ENCODE measurements at places on chromosomes 7 and 10.

DNA sequence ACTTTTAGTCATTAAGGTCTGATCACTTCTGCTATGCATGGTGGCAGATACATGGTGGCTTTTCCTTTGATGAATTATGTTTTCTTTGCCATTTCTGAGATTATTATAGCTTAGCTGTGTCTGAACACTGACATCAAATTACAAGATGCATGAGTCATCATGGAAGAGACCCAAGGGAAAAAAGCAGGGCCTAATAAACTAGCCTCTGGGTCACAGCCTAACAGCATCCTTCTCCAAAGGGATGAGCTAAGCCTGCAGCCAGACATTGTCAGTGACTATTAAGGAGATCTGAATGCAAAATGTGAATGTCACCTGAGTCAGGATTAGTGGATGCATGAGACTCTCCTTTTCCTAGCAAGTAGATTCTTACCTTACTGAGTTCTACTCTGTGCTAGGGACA is 19.1 kb upstream of the OGDHL start:
- no peak for DNase-seq

GRCh38 chr10:88289342-88289741 is 293.8 kb downstream of the RNLS start:
- no peak for DNase-seq

GRCh38 chr10:133309720-133310398 is 1.1 kb downstream of the ZNF511 start:
- DNase-seq = no peak

GRCh38 chr7:143285470-143285778 is 666 bp downstream of the TMEM139 start:
- no peak for DNase-seq

GRCh38 chr7:71661671-71662224 is 529.8 kb downstream of the GALNT17 start:
- DNase-seq = no peak

- DNase-seq = no peak
Observed at GRCh38 chr10:25696013-25696708, 237.9 kb upstream of the MYO3A start.

DNA sequence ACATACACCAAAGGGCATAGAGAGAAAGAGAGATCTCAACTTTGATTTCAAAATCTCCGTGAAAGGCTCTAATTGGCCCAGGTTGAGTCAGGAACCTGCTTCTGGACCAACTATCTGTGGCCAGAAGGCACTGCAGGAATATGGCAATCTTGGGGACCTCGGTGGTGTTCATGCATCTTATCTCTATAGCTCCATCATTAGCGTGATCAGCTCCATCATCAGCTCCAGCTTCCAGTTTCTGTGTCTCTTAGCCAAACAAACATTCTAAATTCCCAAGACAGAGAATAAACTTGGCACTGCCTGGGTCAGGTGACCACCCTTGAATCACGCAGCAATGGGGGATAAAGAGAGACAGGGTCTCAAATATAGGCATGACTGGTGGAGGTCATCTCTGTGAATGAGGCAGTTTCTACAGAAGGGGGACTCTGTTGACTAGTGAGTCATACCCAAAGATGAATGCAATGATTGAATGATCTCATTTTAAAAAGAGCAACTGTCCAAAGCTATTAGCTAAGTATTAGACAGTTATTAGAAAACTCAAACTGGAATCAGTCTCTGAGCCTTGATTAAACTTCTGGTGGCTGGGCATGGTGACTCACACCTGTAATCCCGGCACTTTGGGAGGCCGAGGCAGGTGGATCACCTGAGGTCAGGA is 5.4 kb upstream of the NRF1 start:
- DNase-seq = no peak

DNA sequence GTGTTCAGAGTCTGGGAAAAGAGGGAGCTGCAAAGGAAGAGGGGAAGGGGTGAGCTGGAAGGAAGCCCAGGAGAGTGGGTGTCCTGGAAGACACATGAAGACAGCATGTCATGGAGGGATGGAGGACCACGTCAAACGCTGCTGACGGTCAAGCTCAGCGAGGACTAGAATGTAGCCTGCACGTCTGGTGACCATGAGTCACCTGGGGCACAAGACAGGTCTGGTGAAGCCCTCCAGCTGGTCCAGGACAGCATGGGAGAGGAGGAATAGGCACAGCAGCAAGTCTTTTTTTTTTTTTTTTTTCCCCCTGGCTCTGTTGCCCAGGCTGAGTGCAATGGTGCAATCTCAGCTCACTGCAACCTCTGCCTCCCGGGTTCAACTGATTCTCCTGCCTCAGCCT is 19.6 kb upstream of the AMZ1 start:
- DNase-seq = no peak

GRCh38 chr10:31745612-31746376 is 182.8 kb downstream of the ARHGAP12 start:
- no peak for DNase-seq

- DNase-seq = no peak
Observed at GRCh38 chr7:29302666-29303395, 108.3 kb downstream of the CHN2 start.

- no peak for DNase-seq
Observed at GRCh38 chr7:6553448-6554044, 2.3 kb upstream of the GRID2IP start.

DNA sequence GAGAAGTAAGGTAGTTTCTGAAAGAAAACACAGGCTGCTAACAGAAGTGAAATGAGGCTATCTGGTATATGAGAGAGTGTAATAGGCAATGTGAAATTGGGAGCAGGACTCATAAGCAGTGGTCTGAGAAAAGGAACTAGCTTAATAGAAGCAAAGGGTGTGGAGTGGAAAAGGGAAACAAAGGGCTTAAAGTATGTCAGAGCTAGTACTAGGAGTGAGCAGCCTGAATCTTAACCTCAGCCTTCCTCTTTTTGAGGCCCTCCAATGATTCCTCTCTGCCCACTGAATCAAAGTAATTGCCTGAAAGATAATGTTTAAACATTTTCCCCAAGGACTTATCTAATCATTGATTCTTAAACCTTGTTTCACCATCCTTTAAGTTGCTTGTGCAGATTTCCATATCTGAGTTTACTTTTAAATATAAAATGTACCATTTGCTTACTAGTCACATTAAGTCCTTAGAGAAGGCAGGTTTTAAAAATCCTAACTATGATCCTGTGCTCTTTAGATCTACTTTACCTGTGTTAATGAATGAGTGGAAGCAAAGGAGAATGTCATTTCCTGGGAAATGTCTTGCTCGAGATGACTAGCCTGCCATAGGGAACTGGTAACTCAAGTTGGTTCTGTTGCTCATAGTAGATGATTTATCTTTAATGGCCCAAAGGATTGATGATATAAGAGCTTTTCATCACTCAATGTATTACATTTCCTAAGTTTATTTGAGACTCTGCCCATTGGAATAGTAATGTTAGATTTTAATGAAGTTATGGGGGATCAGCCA is 155.0 kb downstream of the SKAP2 start:
- no peak for DNase-seq

GRCh38 chr10:11661441-11661840 is 50.0 kb upstream of the USP6NL start:
- no peak for DNase-seq

DNA sequence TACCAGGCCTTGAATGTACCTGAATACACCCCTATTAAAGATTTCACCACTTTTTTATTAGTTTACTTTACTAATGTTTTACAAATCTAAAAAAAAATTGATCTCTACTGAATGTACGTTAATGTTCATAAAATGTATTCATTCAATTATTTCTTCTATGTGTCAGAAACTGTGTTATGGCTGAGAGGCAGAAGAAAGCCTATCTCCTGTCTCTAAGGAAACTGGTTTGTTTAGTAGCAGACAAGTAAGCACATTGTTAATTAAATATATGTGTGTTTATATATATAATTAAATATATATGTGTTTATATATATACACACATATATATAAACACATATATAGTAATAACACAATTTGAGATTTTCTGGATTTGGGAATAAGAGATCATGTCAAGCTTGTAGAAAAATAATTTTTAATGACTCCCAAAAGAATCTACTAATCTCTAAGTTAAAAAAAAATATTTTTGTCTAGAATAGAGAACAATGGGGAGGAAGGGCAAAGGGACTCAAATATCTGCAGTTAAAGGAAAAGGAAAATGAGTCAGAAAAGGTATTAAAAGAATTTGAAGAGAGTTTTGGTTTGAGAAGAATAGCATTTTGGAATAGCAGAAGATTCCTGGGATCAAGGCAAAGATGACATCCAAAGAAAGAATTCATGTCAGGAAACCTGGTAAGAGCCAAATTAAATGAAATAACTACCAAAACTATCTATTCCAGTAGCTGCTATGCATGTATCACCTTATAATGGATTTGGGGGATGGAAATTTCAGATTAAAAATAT is 92.1 kb downstream of the CH25H start:
- DNase-seq = no peak

DNA sequence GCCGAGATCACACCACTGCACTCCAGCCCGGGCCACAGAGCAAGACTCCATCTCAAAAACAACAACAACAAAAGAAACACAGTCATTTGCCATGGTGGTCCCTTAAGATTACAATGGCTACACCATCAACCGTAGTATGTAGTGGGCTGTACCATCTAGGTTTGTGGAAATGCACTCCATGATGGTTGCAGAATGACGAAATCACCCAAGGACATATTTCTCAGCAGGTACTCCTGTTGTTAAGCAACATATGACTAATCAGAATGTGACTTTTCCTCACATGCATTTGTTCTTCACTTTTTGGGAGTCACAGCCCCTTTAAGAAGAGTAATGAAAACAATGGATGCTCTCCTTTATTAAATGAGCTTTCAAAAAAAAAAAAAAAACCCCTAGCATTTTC is 11.0 kb downstream of the SVIL start:
- DNase-seq = no peak

DNA sequence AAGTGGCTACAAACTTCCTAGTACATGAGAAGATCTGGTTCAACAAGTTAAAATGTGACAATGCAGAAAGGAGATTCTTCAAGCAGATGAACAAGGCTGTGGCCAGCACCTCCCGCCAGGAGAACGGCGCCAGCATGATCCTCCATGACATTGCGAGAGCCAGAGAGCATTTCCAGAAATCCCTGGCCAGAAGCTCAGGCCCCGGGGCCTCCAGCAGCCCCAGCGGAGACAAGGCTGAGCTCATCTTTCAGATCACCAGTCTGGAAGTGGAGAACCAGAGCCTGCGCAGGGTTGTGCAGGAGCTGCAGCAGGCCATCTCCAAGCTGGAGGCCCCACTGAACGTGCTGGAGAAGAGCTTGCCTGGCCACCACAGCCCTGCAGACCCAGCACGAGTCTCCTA is 40.1 kb upstream of the ZNF273 start:
- DNase-seq = no peak

GRCh38 chr10:35563261-35563891 is 41.8 kb upstream of the GJD4 start:
- DNase-seq = peak; percentile 33

DNA sequence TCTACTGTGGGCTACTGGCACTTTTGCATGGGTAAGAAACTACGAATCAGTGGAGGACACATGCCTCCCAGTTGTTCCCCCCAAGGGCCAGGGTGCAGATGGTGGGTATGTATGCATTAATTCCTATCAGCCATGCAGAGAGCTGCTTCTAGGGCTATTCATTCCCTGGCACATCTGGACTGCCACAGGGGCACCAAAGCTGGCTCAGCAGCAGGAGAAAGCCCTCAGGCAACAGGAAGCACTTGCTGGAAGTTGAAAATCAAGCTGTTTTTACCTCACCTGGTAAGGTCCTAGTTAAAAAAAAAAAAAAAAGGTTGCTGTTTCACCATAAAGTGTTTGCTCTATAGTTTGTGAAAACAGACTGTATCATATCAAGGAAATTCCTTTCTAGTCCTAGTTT is 1342.6 kb downstream of the REEP3 start:
- DNase-seq = no peak

DNA sequence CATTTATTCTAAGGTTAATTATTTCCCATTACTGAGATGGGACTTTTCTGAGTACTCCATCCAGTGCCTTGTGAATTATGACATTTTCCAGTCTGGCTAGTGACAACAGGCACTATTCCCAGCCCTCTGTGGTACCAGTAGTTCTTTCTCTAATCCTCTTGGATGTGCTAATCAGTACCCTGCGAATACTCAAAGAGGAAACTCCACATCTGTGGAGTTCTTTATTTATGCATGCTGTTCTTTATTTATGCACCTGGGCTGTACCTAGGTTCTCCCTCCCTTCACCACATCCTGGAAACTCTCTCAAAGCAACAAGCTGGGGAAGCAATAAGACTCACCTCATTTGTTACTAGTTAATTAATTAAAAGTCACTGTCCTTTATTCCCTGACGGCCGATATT is 83.5 kb downstream of the TSPAN12 start:
- DNase-seq = no peak

DNA sequence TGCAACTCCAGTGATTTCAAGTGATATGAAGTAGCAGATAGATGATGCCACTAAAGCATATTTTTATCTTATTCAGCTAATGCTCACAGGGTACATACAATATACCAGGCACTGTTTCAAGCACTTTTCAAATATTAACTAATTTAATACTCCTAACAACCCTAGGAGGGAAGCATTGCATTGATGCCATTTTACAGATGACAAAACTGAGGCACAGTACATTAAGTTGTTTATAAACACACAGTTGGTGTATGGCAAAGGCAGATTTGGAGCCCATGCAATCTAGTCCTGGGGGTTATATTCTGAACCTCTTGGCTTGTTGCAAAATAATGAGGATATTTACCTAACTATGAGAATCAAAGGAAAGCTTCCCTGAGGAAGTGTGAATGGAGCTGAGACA is 371.0 kb downstream of the SFMBT2 start:
- DNase-seq = no peak

DNA sequence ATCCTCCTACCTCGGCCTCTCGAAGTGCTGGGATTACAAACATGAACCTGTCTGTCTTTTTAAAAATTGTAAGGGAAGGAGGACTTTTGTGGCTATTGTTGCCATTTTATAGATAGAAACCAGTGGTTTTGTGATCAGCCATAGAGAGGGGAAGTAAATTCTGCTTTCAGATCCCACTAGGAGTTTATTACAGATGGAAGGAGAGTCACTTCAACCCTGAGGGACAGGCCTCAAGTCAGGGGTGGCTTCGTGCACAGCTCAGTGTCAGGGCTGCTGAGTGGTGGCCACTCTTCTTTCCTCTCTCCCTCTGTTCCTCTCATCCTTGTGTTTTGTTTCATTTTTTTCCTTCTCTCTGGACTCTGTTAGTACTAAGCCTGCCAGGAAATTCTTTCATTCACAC is 60.8 kb downstream of the OGDH start:
- DNase-seq = no peak

Measured in memory B cell (primary cell).